Activated naive CD4-positive, alpha-beta T cell treated with anti-CD3 and anti-CD28 coated beads, Interleukin-2, amount 50 U/mL, for 72 hours (primary cell): ENCODE measurements at places on chromosomes 11 and 22.
A peak's percentile ranks its signal among the peaks of the same experiment; 100 is the strongest.

DNA sequence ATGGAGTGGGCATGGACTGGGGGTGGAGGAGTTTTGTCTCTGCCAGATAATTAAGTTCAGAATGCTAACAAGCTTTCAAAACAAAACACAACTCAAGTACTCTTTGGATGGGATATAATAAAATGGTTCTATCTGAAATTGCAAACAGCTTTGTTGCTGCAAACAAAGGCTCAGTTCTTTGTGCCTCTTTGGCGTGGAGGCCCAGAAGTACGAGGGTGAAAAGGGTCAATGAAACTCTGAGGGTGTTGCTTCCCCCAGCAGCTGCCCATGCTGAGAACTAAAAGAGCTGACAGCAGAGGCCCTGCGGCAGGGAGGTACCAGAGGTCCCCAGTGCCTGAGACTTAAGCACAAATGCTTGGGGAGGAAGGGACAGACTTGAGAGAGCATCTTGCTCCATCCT is 26.5 kb upstream of the IGSF22 start:
- DNase-seq = no peak

- no peak for DNase-seq
Measured at GRCh38 chr11:119935349-119935925, 202.5 kb downstream of the TRIM29 start.

- DNase-seq = no peak
Measured at GRCh38 chr11:574632-575312, 1.5 kb upstream of the PHRF1 start.

- no peak for DNase-seq
Measured at GRCh38 chr22:30038219-30038618, 42.0 kb upstream of the HORMAD2 start.

DNA sequence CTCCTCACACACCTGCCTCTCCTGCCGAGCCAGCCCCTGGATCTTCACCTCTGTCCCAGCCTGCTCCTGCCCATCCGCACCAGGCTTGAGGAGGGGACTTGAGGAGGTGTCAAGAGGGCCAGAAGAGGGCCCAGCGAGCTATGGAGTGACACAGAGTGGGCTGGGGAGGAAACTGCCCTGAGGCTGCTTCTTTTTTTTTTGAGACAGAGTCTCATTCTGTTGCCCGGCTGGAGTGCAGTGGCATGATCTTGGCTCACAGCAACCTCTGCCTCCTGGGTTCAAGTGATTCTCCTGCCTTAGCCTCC is 21.9 kb upstream of the CDON start:
- DNase-seq = no peak

- no peak for DNase-seq
Measured at GRCh38 chr22:47406180-47406834, 643.9 kb downstream of the TBC1D22A start.

- peak; percentile 41 for DNase-seq
Measured at GRCh38 chr11:45144126-45145082, 2.0 kb upstream of the PRDM11 start.

DNA sequence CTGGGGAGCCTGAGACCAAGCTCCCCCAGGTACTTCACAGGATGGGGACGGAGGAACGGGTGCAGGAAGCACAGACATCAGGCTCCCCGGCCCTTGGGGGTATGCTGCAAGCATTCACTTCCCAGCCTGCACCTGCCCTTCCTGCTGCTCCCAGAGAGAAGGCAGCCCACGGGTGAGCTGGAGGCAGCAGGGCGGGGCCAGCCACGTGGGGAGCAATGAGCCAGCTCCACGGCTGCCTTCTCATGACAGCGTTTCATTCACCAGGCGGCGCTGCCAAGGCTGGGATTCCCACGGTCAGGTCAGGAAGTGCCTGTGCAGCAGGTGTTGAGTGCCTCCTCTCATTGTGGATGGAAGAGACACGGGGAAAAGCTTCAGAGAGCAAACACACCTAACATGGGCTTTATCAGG is 14.5 kb upstream of the PHLDA2 start:
- DNase-seq = peak; percentile 56

DNA sequence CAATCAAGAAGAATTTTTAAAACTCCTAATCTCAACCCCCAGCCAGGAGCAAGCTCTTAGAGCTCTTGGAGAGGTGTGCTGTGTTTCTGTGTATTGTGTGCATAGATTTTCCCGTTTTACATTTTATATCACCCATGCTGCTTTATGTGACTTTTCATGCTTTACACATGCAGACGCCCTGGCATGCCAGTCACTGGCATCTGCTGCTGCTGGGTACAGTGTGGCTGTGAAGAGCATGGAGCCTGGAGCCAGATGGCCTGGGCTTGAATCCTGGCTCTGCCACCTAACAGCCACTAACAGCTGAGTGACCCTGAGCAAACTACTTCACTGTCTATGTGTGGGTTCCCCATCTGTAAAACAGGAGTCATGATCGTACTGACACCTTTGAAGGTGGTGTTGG is 23.1 kb downstream of the POLR3H start:
- DNase-seq = no peak

- no peak for DNase-seq
Measured at GRCh38 chr11:57251491-57252104, 14.5 kb upstream of the APLNR start.
